ENCODE measurements at places on chromosomes 12 and 14. TPM values are rescaled to one million over a fixed set of nuclear protein-coding genes. Genes with fewer than 3 reads are reported as not detected.

DNA sequence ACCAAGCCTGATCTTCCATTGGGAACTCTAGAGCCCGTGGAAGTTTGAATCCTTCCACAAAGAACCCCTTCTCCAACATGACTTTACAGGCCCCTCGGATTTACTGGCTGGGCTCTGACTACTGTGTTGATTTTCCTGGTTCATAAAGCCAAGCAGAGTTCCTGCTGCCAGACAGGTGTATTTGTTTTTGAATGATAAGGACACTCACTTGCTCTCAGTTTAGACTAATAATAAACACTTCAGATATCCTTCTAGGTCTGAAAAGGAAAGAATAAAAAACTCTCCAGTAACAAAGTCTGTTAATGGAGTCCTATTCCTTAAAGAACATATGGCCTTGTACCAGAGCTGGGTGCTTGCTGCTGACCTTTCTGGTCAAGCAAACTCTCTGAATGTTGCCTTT is 31.0 kb downstream of the SIX1 start:
- DNase-seq, result no peak

- no peak for DNase-seq
Measured at GRCh38 chr12:110269622-110270124, 11.4 kb upstream of the ATP2A2 start.

DNA sequence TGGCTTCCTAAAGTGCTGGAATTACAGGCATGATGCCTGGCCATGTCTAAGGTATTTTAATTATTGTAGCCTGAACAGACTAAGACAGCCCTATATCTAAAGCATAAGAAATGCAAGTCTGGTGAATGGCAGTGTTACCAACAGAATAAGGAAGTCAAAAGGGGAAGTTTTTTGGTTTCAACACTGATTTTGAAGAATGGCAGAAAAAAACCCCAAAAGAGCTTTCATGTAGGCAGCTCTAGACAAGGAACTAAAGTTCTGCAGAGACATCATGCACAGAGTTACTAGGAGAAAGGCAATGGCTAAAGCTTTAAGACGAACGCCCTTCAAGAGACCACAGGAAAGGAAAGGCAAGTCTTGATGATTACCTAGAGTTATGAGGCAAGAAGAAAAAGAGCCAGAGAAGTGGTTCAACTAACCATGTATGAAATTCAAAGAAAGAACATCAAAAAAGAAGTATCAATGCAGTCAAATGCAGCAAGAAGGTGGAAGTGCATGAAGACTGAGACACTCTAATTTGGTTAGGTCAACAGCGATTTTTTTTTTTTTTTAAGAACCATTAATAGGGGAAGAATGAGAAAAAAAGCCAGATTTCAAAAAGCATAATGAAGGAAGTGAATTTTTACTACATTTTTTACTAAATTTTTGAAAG is 50.8 kb downstream of the RPS6KA5 start:
- DNase-seq, result no peak

- no peak for DNase-seq
Measured at GRCh38 chr14:63848890-63849289, 3.9 kb upstream of the SYNE2 start.

The MSI1 gene
- total RNA-seq, result 1.3 TPM

The STON2 gene
- total RNA-seq, result 86.6 TPM

The PMEL gene
- 1.7 TPM for total RNA-seq

DNA sequence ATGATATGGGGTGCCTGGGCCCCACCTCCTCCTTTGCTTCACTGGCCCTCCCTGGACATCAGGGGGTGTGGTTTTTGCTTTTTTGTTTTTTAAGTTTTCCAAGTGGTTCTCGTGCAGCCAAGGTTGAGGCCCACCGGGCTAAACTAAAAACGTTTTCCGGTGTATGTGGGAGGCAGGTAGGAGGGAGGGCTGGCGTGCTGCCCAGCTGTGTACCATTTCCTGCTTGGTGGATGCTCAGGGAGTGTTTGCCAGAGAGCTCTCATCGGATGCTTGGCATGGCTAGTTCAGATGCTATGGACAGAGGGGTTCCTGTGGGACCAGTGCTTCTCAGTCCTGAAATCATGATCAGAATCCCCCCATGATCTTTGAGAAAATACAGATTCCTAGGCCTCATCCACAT is 246.4 kb downstream of the CACNA1C start:
- DNase-seq, result peak; percentile 67

DNA sequence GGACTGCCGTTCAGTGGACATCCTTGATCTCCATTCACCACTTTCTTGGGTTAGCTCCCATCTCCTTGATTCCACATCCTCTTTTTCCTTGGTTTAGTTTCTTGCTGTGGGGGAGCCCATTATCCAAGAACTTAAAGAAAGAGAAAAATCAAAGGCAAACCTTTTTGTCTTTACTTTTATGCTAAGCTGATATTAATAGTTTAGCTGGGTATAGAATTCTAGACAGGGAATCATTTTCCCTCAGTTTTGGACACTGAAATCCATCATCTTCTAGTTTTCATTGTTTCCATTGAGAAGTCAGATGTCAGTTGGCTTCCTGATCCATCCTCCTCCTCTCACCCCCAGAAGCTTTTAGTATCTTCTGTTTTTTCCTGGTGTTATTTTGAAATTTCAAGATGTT is 8.8 kb upstream of the KIF26A start:
- DNase-seq, result no peak

The SYNDIG1L gene
- 0.13 TPM for total RNA-seq

DNA sequence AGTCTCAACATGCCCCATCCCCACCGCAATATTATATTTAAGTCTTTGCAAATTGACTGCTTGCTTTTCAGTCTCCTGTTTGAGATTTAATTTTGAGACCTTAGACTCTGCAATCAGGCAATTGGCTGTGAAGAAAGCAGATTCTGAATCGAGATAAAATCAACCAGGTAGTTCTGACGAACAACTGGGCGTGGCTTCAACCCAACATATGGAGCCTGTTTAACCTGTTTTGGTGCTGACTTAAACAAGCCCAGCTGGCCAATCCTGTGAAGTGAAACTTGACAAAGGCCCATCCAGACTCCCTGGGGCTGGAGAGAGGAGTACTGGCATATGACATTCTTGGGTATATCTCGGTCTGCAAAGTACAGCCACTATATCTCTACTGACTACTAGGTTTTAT is 9.8 kb upstream of the CIPC start:
- no peak for DNase-seq

GRCh38 chr12:4736091-4736490 is 15.9 kb downstream of the GALNT8 start:
- DNase-seq, result no peak

GRCh38 chr12:30827101-30828066 is 72.6 kb upstream of the CAPRIN2 start:
- no peak for DNase-seq

DNA sequence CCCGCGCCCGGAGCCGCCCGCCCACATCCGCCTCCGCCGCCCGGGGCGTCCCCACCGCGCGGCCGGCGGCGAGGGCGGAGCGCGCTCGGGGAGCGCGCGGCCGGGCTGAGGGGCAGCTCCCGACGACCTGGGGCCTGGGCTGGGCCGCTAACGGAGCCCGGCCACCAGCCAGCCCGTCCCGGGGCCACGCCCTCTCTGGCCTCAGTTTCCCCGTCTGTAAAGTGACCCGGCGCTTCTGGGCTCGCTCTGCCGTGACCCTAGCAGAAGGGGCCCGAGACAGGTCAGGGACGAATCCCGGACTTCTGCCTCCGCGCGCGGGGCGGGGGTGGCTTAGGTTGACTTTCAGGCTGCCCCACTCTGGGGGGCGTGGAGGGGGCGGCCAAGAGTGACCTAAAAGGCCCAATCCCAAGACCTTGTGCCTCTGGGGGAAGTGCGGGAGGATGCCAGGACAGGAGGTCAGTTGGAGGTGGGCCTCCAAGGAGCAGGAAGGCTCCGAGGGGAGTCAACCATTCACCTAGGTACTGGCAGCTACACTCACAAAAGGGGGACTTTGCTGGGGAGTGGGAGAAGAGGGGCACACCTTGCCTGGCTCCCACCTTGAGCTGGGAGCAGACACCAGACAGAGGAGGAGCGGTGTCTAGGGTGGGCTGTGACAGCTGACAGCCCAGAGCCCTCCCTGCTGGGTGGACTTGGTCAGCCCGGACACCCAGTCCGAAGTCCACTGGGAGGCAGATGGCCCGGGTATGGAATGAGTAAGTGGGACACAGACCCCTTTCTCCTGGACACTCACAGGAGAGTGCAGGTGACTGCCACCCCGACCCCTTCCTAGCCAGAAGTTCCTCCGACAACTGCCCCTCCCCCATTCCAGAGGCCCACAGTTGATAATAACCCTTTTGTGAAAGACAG is 486 bp upstream of the AKT1 start:
- DNase-seq, result no peak

The OGFOD2 gene
- 22.9 TPM for total RNA-seq

- DNase-seq, result no peak
Measured at GRCh38 chr14:81440041-81440440, 39.9 kb upstream of the STON2 start.

The GPR65 gene
- 3.8 TPM for total RNA-seq

GRCh38 chr14:64939817-64940190 is 2.7 kb downstream of the GPX2 start:
- no peak for DNase-seq

The PLEK2 gene
- 10.8 TPM for total RNA-seq

- DNase-seq, result no peak
Measured at GRCh38 chr14:36771028-36771640, 109.5 kb downstream of the PAX9 start.

GRCh38 chr14:50047274-50047676 is 69.1 kb downstream of the VCPKMT start:
- DNase-seq, result peak; percentile 52

The ANKRD33 gene
- not detected for total RNA-seq

The EFS gene
- 5.5 TPM for total RNA-seq

- no peak for DNase-seq
Measured at GRCh38 chr12:94954029-94954685, 49.3 kb downstream of the NDUFA12 start.

GRCh38 chr14:31781578-31781977 is 220.4 kb downstream of the NUBPL start:
- no peak for DNase-seq

The PPM1H gene
- total RNA-seq, result 25.0 TPM

The NPAS3 gene
- total RNA-seq, result 5.0 TPM

DNA sequence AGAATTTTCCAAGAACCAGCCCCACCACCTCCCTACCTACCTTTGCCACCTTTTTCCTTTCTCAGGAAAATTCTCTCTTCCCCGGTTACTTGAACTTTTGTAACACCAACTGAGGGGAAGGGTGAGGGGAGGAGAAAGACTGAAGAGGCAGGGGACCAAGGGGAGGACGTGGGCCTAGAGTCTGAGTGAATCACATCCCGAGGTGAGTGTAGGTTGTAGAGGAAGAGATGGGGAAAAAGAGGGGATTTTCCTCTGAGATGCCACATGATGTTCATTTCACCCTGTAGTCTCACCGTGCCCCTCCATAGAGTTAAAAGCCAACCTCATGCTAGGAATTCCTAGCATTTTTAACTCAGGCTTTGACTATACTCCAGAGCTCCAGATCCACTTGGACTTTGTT is 311.8 kb downstream of the RPAP3 start:
- DNase-seq, result no peak

DNA sequence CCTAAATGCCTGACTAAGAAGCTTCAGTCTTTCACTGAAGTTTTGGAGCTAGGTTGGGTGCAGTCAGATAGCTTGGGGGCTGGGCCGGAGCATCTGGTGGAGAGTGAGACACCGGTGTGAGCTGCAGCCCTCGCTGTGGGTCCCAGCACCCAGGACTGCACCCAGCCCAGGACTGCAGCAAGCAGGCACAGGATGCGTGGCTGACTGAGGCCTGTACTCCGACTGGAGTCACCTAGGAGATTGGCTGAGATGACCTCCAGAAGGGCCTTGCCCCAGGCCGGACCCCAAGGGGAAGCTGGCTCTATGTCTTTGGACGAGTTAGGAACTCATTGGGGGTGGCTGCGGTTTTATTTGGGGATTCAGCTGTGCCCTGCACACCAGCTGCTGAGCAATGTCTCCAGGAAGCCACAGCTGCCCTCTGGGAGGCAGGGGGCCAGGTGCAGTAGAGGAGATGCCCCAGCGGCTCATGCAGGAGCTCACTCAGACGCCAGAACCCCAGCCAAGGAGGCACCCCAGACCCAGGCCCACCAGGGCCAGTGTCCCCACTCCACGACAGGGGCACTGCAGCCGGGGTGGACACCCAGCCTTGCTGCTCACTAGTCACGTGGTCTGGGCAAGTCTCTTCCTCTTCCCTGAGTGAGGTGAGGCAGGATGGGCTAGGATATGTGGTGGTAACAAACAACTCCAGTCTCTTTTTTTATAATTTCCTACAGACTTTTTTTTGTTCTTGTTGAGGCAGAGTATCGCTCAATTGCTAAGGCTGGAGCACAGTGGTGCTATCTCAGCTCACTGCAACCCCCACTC is 31.8 kb upstream of the RCOR1 start:
- no peak for DNase-seq

DNA sequence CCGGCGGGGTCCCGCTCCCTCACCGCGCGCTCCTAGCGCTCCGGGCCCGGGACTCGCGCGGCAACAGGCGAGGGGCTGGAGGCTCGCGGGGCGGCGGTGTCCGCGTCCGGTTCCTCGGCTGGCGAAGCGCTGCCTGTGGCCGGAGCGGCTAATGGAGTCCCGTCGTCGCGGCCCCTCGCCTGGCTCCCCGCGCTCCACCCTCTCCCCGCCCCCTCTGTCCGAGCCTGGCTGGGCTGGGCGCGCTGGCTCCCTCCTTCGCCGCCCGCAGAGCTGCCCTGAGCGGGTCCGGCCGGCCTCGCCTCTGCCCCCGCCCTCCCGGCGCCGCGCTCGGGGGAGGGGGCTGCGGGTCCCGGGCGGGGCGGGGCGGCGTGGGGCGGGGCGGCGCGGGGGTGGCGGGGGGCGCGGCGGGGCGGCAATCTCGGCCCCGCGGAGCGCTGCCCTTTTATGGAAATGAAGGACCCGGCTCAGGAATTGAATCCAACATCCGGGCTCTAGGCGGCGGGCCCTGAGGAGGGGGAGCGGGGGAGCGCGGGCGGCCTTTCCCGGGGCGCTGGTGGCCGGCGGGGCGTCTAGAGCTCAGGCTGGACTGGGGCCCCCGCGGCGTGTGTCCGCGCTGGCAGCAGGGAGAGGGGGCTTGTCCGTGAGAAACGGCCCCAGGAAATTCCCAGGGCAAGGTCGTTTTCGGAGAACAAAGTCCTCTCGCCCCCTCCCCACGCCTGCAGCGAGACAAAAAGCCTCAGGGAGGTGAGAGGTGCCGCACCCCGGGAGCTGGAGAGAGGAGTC is at the start of gene FERMT2:
TSS of gene FERMT2 (minus strand) at position 153 of the 783 bp plus-strand sequence. CDS start 482 bp downstream, outside the sequence.
- peak; percentile 97 for DNase-seq

DNA sequence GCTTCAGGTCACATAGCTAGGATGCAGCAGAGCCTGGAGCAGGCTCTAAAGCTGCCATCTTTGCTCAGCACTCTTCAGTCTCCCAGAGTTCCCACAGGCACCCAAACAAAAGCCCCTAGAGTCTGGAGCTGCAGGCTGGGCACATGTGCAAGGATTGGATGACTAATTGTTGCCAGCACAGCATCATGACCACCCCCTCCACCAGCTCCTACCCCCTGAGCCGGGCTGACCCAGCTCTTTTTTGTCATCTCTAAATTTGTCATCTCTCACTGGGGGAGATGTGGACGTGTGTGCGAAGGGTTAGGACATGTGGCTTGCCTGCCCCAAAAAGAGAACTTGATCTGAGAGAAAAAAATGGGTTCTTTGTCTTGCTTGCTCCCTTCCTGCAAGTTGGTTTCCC is 4.3 kb upstream of the MMP19 start:
- no peak for DNase-seq

The KLHL33 gene
- total RNA-seq, result 0.72 TPM

- no peak for DNase-seq
Measured at GRCh38 chr12:98788396-98788795, 143.3 kb downstream of the APAF1 start.
